ENCODE measurements at places on chromosomes 5 and 9.

- DNase-seq: no peak
Measured at GRCh38 chr9:117927354-117927753, 223.2 kb downstream of the TLR4 start.

DNA sequence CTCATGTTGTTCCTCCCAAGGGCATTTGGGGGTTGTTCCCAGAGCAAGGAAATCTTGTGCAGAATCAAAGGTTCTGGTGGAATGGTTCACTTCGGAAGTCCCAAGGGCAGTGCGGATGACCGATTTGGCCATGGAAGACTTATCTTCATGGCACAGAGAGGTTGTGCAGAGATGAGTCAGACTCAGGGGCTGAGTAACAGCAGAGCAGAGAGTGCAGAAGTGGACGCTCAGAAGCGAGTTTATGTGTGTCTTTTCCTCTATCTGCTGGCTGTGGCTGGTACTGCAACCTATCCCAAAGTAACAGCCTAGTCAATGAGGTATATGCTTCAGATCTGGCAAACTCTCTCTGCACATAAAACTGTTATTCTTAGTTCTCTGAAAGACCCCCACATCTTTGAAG lies 118.1 kb downstream of the DPYSL3 start:
- DNase-seq: peak; percentile 49

DNA sequence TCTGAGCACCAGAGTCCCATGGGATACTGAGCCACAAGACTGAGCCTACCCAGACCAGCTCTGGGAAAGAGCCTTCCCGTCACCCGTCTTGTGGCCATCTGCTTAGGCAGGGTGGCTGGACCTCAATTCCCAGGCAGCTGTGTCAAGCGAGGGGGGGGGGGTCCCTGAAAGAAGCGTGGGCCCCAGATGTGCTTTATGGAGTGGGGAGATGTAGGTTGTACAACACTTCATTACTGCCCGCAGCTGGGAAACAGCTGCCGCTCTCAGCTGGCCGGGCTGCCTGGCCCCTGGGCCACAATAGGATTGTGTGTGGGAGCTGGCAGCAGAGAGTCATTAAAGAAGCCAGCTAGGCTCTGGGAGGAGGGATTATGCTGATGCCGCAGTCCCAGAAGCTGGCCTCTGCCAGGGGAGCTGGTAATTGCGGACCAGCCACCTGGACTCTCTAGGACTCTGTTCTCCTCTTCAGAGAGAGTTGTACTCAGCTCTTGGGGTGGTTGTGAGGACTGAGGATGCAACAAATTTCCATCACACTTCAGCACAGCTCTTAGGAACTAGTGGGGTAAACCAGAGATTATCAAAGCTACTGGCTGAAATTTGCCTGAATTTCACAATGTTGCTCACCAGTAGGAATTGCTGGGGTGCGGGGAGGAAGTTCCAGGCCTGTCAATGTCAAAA lies 145.4 kb downstream of the GADD45G start:
- DNase-seq: no peak

DNA sequence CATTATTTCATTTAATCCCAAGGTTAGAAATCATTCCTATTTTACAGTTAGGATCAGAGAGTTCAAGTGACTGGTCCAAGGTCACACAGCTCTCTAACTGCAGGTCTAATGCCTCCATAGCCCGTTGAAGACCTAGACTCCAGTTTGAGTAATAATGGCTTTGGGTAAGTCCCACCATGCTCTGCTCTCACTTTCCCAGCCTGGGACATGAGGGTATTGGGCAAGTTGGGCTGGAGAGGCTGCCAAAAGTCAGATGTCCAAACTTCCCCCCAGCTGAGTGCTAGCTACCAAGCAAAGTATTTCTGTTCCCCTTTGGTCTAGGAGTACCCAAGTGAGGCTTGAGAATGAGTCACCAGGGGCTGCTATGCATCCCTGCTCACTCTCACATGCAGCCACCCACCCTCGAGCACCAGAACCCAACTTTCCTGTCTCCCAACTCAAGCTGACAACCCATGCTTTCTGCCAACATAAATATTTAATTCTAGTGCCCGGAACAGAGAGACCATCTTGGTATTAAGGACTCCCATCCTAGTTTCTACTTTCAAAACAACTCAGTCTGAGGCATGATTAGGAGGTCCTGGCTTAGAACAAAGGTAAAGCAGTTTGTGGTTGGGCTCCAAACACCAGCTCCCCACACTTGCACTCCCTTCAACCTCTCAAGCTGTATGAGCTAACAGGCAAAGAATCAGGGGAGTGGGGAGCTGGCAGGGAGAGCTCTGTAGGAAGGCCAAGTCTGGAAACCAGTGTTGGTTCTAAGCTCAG lies 236.5 kb upstream of the TRIM32 start:
- DNase-seq: peak; percentile 59

GRCh38 chr5:10009802-10010201 lies 239.9 kb downstream of the ATPSCKMT start:
- DNase-seq: no peak

DNA sequence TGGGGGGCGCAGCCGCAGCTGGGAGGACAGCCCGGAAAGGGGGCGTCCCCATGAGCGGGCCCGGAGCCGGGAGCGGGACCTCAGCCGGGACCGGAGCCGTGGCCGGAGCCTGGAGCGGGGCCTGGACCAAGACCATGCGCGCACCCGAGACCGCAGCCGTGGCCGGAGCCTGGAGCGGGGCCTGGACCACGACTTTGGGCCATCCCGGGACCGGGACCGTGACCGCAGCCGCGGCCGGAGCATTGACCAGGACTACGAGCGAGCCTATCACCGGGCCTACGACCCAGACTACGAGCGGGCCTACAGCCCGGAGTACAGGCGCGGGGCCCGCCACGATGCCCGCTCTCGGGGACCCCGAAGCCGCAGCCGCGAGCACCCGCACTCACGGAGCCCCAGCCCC lies 47.0 kb downstream of the TJP2 start:
- no peak for DNase-seq

GRCh38 chr5:17257705-17258273 lies 40.4 kb downstream of the BASP1 start:
- DNase-seq: no peak

DNA sequence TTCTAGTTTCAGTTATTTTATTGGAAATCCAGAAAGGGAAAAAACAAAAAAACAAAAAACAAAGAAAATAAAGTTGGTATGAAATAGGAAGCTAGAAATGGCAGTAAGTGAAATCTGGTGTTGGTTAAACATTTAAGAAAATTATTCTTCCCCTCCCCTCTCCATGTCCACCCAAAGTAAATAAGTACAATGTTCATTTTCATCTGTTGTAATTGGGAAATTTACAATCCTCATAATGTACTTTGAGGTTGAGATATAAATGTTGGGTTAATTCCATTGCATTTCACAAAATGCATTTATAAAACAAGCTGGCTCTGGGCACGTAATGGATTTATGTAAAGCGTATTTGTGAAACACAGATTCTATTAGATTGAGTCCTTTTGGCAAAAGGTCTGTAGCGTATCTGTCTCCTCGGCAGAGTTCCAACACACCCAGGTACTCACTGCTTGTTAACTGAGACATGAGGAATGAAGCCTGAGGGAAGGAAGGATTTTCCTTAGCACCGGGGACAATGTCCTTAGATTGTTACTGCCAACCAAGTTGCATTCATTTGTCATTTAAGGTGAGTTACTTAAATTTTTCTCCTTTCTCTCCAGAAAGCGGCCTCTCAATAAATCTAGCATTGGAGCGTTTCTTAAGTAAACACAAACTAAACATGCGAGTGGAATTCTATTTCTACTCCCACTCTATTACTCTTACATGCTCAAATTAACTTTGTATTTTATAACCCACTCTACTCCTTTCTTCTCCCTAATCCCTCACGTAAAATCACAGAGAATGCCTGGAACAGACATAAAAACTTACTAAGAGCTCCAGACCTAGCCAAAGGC lies 912.3 kb upstream of the WWC1 start:
- DNase-seq: peak; percentile 40

GRCh38 chr9:120177121-120177520 lies 402.8 kb downstream of the CDK5RAP2 start:
- no peak for DNase-seq

DNA sequence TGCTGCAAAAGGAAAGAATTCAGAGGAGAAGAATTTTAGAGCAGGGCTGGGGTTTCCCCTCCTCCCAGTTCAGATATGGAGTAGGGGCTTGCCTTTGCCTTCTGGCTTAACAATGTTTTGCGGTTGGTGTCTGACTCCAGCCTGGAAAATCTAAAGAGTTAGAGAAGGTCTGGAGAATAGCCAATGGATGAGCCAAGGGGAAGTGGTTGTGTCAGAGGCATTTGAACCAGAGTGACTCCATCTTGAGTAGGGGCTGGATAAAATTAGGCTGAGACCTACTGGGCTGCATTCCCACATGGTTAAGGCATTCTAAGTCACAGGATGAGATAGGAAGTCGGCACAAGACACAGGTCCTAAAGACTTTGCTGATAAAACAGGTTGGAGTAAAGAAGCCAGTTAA lies 133.7 kb downstream of the DIRAS2 start:
- DNase-seq: peak; percentile 6

- peak; percentile 73 for DNase-seq
Measured at GRCh38 chr5:74167206-74167929, 473.2 kb downstream of the ENC1 start.

DNA sequence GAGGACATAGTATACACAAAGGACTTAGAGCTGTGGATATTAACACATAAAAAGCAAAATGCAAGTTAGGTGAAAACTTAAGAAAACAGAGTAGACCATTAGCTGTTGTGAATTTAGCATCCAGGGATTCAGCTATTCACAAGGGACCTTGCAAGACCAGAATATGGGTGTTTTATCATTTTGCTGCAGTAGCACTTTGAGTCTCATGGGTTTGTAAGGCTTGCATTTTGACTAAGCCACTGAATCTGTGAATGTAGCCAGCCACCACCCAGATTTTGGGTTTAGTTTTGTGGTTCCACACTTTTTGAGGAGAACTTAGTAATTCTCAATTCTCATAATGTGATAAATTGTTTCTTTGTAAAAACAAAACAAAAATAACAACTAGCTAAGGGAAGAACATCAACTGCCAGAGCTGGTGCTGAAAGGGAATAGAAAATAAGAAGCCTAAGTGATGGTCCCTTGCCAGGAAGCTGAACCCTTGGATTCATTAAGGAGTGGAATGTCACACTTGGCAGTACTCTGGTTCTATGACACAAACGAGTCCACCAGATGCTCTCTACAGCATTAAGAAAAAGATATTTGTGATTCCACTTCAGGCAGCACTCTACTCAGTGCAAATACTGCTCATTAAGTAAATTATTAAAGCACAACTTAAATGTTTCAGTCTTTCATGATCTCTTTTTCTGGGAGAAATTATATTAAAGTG lies 557.4 kb upstream of the ZNF462 start:
- DNase-seq: no peak

DNA sequence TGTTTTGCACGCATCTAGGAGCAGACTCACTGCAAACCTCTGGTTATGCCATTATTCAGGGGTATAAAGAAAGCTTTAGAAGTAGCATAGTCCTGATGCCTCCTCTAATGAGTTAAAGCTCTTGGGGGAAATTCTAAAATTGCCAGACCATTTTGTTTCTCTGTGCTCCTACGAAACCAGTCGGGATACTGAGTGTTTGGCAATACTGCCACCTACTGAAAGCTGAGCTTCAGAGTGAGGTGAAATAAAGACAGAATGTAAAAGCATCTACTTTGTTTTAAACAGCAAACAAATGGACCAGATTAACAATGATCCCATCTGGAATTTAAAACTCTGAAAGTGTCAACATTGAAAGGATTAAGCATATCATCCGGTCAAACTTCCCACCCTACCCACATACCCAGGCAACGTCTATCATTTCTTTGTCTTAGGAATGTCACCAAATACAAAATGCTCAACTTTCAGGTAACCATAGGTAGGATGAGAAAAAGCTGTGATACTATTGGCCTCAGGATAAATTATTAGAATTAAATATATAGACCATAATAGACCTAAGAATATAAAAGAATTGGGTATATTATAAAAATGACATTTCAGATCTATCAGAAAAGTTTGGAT lies 77.8 kb upstream of the SHISAL2B start:
- peak; percentile 78 for DNase-seq

DNA sequence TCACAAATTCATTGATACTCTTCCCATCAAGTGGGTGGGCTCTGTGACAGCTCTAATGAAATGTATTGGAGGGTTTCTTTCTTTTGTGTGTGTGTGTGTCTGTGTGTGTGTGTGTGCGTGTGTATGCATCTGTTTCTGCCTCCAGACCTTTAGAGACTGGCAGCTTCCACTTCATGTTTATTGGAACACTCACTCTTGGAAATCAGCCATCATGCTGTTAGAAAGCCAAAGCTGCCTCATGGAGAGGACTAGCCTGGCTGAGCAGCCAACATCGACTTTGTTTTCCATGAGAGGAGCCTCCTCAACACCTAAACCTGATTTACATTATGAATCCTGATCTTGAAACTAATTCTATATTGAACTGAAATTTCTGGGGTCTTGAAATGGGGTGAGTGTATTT lies 128.5 kb upstream of the FAM174A start:
- peak; percentile 17 for DNase-seq

DNA sequence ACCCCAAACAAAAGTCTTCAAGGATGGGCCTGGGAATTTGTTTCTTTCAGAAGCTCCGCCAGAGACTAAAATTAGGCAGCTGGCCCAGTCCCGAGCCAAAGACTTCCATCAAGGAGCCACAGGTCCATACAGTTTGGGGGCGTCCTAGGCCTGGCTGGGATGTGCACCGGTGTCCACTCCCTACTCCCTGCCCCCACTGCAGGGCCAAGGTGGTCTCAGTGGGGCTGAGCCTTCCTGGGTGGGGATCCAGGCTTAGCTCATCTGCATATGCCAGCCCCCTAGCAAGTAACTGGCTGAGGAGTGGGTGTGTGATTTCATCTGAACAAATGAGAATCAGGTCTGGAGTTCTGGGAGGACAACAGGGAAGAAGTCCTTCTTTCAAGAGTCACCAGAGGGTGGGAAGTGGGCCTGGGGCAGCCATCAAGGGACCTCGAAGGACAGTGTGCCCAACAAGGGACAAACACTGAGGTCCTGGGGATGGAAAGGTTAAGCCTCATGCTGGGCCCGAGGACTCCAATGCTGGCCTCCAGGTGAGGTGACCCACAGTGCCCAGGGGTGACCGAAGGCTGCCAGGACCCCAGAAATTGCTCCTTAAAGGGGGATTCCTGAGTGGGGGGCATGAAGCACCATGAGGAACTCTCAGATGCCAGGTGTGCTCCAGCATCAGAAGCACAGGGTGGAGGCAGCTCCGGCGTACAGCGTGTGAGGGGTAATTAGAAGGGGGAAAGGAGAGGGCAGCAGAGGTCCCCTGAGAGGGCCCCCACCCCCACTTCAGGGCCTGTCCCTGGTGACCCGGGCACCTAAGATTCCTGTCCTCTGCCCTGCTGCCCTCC lies 91.3 kb downstream of the ZNF354C start:
- no peak for DNase-seq

DNA sequence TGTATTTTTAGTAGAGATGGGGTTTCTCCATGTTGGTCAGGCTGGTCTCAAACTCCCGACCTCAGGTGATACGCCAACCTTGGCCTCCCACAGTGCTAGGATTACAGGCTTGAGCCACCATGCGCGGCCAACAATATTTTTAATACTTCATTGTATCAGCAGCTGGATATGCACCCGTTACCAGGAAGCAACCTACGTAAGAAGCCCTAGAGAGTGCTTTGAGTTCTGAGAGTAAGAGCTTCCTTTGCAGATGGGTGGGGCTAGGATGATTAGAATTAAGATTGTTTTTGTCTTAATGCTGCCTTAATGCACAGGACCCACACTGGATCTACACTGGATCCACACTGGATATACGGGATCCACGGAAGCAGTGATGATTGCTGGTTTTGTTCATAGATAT lies 123.9 kb upstream of the ABCA1 start:
- no peak for DNase-seq
